T-helper 2 cell (primary cell): ENCODE measurements at places on chromosomes 12 and 14.

GRCh38 chr12:23084236-23084995 is 459.4 kb downstream of the ETNK1 start:
- no peak for DNase-seq

DNA sequence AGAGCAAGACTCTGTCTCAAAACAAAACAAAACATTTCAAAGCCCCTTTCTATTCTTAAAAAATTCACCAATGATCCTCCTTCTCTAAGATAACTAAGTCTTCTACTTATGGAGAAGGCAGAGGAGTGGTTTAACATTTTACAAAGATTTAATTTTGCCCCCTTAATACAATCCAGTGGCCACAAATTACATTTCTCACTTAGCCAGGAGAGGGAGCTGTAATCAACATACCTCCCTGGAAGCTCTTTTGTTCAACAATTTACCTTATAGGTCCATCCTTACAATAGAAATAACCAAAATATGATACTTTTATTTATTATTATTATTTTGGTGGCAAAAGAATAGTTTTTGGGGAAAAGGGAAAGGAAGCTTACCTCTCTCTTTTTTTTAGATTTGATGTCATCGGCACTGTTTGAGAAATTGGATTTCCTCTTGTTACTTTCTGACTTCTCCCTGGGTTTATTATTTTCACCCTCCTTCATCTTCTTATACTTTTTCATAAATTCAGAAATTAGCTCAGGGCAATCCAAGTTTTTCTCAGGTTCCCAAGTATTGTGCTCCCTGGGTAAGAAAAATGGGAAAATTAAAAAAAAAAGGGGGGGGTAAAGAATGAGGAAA is 28.1 kb downstream of the CBX5 start:
- no peak for DNase-seq

DNA sequence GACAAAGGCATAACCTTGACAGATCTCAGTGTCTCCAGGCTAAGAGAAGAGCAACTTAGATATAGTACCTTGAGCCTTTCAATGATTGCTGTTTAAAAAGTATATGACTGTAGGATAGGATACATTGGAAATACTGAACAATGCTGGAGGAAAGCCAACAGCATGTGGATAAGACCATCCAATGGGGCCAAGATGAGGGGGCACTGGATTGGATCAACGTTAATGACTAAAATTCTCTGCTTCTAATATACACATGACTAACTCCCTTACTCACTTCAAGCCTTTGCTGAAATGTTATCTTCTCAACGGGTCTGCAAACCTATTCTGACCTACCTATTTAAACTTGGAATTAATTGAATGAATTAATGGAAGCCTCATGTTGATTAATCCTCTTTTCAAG is 354.9 kb downstream of the RAD51B start:
- no peak for DNase-seq

DNA sequence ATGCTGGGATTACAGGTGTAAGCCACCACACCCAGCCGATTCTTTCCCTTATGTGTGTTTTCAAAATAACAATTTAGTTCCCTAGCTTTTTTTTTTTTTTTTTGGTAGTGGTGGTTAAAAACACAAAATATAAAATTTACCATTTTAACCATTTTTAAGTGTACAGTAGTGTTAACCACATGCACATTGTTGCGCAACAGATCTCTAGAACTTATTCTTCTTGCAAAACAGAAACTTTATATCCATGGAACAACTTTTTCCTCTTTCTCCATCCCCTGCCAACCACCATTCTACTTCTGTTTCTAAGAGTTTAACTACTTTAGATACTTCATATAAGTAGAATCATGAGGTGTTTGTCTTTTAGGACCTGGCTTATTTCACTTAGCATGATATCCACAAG is 1.1 kb upstream of the NDUFA12 start:
- DNase-seq: no peak

DNA sequence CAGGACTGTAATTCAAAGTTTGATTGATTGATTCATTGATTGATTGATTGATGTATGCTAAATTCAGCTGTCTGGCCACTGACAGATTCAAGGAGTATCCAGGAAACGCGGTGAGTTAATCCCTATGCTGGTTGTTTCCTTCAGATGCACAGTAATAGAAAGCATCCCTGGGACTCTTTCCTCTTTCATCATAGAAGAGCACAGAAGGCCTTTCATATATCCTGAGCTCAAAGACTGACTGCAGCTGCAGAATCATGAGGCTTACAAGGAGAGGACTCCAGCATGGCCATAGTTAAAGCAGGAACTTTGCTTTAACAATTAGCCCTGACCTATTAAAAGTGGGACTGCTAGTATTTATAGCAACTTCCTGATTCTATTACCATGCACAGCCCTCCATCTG is 187.7 kb upstream of the TMTC1 start:
- no peak for DNase-seq
